ENCODE measurements at places on chromosomes 6 and 20.

- no peak for DNase-seq
These were observed 254.4 kb upstream of the PMEPA1 start for GRCh38 chr20:57964011-57964862.

- DNase-seq: no peak
These were observed 100.7 kb downstream of the NOL4L start for GRCh38 chr20:32484225-32484957.

- DNase-seq: no peak
These were observed 72.8 kb downstream of the KIF13A start for GRCh38 chr6:17914651-17915050.

GRCh38 chr6:10347561-10348327, 67.1 kb downstream of the TFAP2A start:
- no peak for DNase-seq

DNA sequence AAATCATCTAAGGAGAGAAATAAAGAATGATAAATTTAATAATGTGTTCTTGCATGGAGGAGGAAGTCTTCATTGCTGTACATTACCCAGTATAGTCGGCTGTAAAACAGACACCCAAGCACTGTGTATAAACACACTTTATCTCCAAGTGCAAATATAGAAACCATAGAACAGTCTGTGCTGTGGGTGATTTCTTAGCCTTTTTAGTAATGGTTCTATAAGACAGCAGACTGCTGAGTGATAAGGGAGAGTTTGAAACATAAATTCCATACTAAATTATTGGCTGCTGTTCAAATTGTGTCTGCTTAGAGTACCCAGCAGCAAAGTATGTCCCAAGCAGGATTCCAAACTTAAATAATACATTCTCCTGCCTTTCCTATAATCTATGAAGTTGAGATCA, 4.6 kb downstream of the FILIP1 start:
- DNase-seq: no peak

DNA sequence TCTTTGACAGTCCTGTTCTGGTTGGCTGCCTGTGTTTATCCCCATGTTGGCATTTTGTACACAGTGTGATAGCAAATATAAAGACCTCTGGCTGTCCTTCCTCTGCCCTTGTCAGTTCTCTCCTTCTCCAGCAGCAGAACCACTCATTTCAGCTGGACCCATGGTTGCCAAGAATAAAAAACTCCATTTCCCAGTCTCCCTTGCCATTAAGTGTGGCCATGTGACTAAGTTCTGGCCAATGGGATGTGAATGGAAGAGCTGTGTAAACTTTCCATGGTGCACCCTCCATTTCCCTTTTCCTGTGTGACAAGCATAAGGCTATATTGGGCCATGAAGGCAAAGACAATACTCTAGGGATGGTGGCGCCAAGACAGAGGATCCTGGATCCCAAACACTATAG, 78.4 kb upstream of the TBC1D7 start:
- no peak for DNase-seq

DNA sequence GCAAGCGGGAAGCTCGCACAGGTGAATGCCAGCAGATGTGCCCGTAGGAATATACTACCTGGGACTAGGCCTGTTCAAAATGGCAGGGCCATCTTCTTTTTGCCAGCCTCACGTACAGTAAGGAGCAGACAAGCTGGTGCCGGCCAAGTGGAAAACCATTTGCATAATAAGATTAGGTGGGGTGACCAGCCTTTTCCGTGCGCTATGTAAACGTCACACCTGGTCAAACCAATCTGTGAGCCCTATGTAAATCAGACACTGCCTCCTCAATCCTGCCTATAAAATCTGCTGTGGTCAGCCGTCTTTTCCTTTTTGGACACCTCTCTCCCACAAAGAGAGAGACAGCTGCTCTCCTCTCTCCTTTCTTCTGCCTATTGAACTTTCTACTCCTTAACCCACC, 60.8 kb upstream of the TMEM30A start:
- no peak for DNase-seq

GRCh38 chr6:119076576-119077390, 1.7 kb downstream of the FAM184A start:
- DNase-seq: no peak

All from thymus (tissue), 14 donors.